IMR-90 (cell line): ENCODE measurements at places on chromosomes 3 and 15.
A peak's percentile ranks its signal among the peaks of the same experiment; 100 is the strongest.

DNA sequence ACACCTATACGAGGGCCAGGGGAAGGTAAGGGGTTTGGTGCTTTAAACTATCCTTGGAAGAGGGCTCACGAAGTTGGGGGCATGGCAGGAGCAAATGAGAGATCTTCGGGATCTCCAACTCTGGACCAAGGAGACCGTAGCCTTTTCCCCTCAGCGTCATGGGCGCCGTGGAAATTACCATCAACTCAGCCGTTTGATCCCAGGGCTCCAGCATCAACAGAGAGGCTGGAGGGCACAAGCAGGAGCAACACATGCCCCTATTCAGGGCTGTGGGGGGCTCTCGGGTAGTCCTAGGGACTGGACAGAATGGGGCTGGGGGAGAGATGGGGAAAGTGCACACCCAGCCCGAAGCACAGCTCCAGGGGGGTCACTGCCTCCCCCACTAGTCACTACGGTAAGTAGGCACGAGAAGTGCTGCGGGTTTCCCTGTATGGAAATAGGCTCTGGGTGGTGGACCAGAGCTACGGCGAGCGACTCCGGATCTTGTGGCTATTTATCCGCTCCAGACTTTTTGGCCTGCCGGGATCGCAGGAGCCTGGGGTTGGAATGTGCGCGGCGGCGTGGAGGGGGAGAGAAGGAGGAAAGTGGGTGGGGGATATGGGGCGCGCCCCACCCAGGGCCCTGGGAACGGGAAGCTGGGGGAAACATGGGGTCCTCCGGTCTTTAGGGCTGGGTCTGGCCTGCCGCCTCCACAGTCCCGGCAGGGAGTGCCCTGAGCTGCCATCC lies 539 bp upstream of the LAMB2 start:
- H3K27ac ChIP-seq: peak overlapping the region; percentile 99
- peaks cover 32% of the 10 kb centered on the region for H3K36me3 ChIP-seq
- peaks cover 9% of the 10 kb centered on the region for H3K4me1 ChIP-seq
- peak overlapping the region; percentile 68 for H3K4me3 ChIP-seq
- peak; percentile 85 for DNase-seq
- no peaks in the 10 kb centered on the region for H3K27me3 ChIP-seq

- H3K36me3 ChIP-seq: no peaks in the 10 kb centered on the region; the same call in 1 of the 2 replicates
- peak overlapping the region; percentile 75 for H3K4me3 ChIP-seq
- DNase-seq: no peak
- H3K4me1 ChIP-seq: peaks cover 6% of the 10 kb centered on the region; the same call in 1 of the 2 replicates
These were observed 849 bp upstream of the HDAC11 start for GRCh38 chr3:13479332-13479581.

GRCh38 chr3:67357610-67358458 lies 296.6 kb downstream of the SUCLG2 start:
- no peak overlapping the region for H3K27ac ChIP-seq
- no peaks in the 10 kb centered on the region for H3K36me3 ChIP-seq
- no peaks in the 10 kb centered on the region for H3K27me3 ChIP-seq
- DNase-seq: peak; percentile 35
- H3K4me3 ChIP-seq: no peak overlapping the region

GRCh38 chr3:65575376-65575840 lies 463.3 kb downstream of the MAGI1 start:
- H3K36me3 ChIP-seq: no peaks in the 10 kb centered on the region
- peak; percentile 98 for DNase-seq
- H3K27ac ChIP-seq: no peak overlapping the region
- H3K4me1 ChIP-seq: peaks cover 15% of the 10 kb centered on the region

GRCh38 chr3:106457281-106458180 lies 588.7 kb upstream of the CBLB start:
- no peaks in the 10 kb centered on the region for H3K27me3 ChIP-seq
- DNase-seq: peak; percentile 90

DNA sequence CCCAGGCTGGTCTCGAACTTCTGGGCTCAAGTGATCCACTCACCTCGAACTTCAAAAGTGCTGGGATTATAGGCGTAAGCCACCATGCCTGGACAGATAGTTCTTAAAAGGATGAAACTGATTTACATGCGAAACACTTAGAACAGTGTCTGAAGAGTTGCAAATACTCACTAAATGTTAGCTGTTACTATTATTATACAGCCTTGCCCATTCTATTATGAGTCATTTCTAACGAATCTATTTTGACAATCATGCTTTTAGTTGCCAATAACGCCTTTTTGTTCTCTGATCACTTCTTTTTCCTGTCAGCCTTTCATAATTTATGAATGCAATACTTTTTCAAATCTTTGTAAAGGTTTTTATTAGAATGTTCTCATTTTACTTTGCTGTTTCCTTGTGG lies 112.7 kb downstream of the SNRK start:
- H3K36me3 ChIP-seq: 0 out of 2 replicates have a peak, but pooled peaks cover 2% of the 10 kb centered on the region
- no peak overlapping the region for H3K27ac ChIP-seq
- DNase-seq: no peak
- H3K27me3 ChIP-seq: no peaks in the 10 kb centered on the region
- H3K4me1 ChIP-seq: 0 out of 2 replicates have a peak, but pooled peaks cover 2% of the 10 kb centered on the region

DNA sequence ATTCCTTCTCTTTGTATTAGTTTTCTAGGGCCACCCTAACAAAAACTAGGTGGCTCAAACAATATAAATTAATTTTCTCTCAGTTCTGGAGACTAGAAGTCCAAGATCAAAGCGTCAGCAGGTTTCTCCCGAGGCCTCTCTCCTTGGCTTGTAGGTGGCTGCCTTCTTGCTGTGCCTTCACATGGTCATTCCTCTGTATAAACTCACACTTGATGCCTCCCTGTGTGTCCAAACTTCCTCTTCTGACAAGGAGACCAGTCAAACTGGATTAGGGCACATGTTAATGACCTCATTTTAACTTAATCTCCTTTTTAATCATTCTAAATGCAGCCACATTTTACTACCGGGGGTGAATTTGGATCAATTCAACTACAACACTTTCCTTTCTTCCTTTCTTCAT lies 691.1 kb downstream of the DIPK2A start:
- H3K4me1 ChIP-seq: no peaks in the 10 kb centered on the region
- no peak overlapping the region for H3K27ac ChIP-seq
- DNase-seq: no peak
- H3K36me3 ChIP-seq: no peaks in the 10 kb centered on the region

GRCh38 chr3:15266510-15267376 lies 60.7 kb downstream of the CAPN7 start:
- DNase-seq: no peak
- no peak overlapping the region for H3K4me3 ChIP-seq
- no peak overlapping the region for H3K27ac ChIP-seq

- H3K4me1 ChIP-seq: no peaks in the 10 kb centered on the region
- DNase-seq: no peak
- H3K27me3 ChIP-seq: no peaks in the 10 kb centered on the region
- no peak overlapping the region for H3K4me3 ChIP-seq
These were observed 100.1 kb upstream of the NPHP3 start for GRCh38 chr3:132822266-132822665.

GRCh38 chr3:12871404-12871983 lies 30.1 kb upstream of the RPL32 start:
- no peak overlapping the region for H3K27ac ChIP-seq
- no peak for DNase-seq
- H3K4me1 ChIP-seq: no peaks in the 10 kb centered on the region; the same call in 1 of the 2 replicates
- no peak overlapping the region for H3K4me3 ChIP-seq
- no peaks in the 10 kb centered on the region for H3K36me3 ChIP-seq
- H3K27me3 ChIP-seq: peaks cover 25% of the 10 kb centered on the region

GRCh38 chr15:44735482-44736180 lies 697 bp upstream of the TRIM69 start:
- no peak overlapping the region for H3K27ac ChIP-seq
- peak; percentile 16 for DNase-seq
- H3K27me3 ChIP-seq: no peaks in the 10 kb centered on the region
- peaks cover 6% of the 10 kb centered on the region for H3K4me1 ChIP-seq
- H3K36me3 ChIP-seq: peaks cover 3% of the 10 kb centered on the region; the same call in 1 of the 2 replicates

DNA sequence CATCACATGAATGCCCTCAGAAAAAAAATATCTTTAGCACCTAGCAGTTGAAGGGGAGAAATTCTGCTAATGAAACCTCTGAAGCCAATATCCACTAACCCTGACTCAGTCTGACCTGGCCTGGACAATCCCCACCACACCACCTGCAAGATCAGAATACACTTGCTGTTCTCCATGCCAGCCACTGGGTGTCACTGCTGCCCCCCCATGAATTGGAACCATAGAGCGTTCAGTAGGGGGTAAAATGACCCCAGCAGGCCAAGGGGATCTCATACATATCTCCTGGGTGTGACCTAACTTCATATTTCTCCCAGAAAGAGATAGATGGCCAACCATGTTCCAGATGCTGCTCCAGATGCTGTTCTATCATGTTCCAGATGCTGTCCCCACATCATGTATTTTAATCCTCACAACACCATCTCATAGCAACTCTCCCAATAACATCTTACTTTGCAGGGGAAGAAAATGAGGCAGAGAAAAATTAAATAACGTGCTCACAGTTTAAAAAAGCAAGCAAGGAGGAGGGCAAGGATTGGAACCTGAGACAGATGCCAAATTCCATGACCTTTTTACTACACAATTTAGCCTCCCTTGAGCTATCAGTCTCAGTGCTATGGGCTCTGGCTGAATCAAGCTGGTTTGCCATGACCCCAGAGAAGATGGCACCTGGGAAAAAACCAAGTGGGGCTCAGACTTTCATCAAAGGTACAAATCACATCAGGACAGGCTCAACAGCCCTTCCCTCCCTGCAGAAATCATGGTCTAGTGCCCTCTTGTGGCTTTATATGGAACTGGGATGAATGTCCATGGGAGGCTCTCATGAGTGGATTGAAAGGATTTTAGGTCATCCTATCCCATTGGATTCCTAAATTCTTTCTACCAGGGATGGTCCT lies 12.4 kb downstream of the NTRK3 start:
- H3K36me3 ChIP-seq: no peaks in the 10 kb centered on the region
- no peak overlapping the region for H3K4me3 ChIP-seq
- no peak overlapping the region for H3K27ac ChIP-seq
- H3K4me1 ChIP-seq: no peaks in the 10 kb centered on the region

DNA sequence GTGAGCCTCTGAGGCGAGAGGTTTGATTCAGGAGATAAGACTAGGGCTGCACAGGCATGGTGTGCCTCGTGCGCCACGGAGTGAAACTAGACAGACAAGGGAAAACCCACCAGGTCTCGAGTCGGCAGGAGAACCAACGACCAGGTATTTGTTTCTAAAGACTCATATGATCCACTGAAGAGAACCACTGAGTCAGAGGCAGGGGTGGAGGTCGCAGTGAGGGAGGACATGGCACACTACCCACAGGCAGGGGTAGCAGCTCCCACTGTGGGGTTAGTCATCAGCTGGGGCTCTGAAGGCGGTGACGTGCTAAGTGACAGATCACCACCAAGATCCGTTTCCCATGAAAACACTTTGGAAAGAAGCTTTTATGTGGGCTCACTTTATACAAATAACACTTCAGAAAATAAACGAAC lies 45.7 kb downstream of the CHSY1 start:
- H3K27me3 ChIP-seq: no peaks in the 10 kb centered on the region
- DNase-seq: peak; percentile 95
- no peaks in the 10 kb centered on the region for H3K36me3 ChIP-seq
- peak overlapping the region; percentile 6; the same call in 1 of the 2 replicates for H3K4me3 ChIP-seq
- peak overlapping the region; percentile 76 for H3K27ac ChIP-seq

- no peak for DNase-seq
- no peak overlapping the region for H3K4me3 ChIP-seq
- H3K36me3 ChIP-seq: peaks cover 43% of the 10 kb centered on the region
- H3K27ac ChIP-seq: no peak overlapping the region
- no peaks in the 10 kb centered on the region for H3K27me3 ChIP-seq
These were observed 13.2 kb downstream of the SMAD6 start for GRCh38 chr15:66715181-66715624.

GRCh38 chr3:25592510-25592968 lies 72.2 kb downstream of the TOP2B start:
- peaks cover 4% of the 10 kb centered on the region; the same call in 1 of the 2 replicates for H3K36me3 ChIP-seq
- H3K4me3 ChIP-seq: no peak overlapping the region
- H3K4me1 ChIP-seq: peaks cover 3% of the 10 kb centered on the region
- H3K27me3 ChIP-seq: no peaks in the 10 kb centered on the region

GRCh38 chr3:155548195-155548594 lies 196.7 kb downstream of the PLCH1 start:
- no peaks in the 10 kb centered on the region for H3K36me3 ChIP-seq
- no peak overlapping the region for H3K27ac ChIP-seq
- no peak overlapping the region for H3K4me3 ChIP-seq
- no peaks in the 10 kb centered on the region for H3K4me1 ChIP-seq

- H3K4me1 ChIP-seq: no peaks in the 10 kb centered on the region
- H3K4me3 ChIP-seq: no peak overlapping the region
- H3K27ac ChIP-seq: no peak overlapping the region
- DNase-seq: no peak
- no peaks in the 10 kb centered on the region for H3K27me3 ChIP-seq
- no peaks in the 10 kb centered on the region for H3K36me3 ChIP-seq
These were observed 1244.5 kb downstream of the OTOL1 start for GRCh38 chr3:162740941-162741596.

GRCh38 chr15:71945012-71945411 lies 134.7 kb downstream of the NR2E3 start:
- no peaks in the 10 kb centered on the region; the same call in 1 of the 2 replicates for H3K36me3 ChIP-seq
- no peak overlapping the region for H3K27ac ChIP-seq
- no peak overlapping the region for H3K4me3 ChIP-seq
- DNase-seq: peak; percentile 4
- H3K4me1 ChIP-seq: no peaks in the 10 kb centered on the region

GRCh38 chr3:105527535-105527934 lies 160.8 kb downstream of the ALCAM start:
- H3K4me3 ChIP-seq: no peak overlapping the region
- H3K27me3 ChIP-seq: no peaks in the 10 kb centered on the region
- peaks cover 3% of the 10 kb centered on the region; the same call in 1 of the 2 replicates for H3K4me1 ChIP-seq
- peaks cover 2% of the 10 kb centered on the region; the same call in 1 of the 2 replicates for H3K36me3 ChIP-seq
- no peak for DNase-seq

- no peaks in the 10 kb centered on the region for H3K36me3 ChIP-seq
- no peaks in the 10 kb centered on the region for H3K4me1 ChIP-seq
- H3K4me3 ChIP-seq: no peak overlapping the region
- no peaks in the 10 kb centered on the region for H3K27me3 ChIP-seq
- DNase-seq: no peak
- no peak overlapping the region for H3K27ac ChIP-seq
These were observed 120.9 kb upstream of the RGMA start for GRCh38 chr15:93209690-93210445.

DNA sequence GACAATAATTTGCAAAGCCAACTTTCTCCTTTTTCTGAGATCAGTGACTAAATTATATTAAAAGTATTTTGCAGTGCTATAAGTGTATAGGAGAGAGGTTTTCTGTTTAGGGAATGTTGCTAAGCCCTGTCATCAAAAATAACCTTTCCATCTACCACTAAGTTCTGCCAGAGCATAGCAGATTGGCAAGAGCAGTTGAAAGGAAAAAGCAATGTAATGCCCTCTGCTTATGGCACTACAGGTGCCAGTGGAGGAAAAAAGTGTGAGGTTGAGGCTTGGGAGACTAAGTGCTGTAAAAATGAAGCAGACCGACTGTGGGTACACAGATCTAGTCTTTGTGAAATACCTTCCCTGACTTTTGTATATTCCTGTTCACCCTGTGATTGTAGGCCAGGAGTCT lies 11.5 kb downstream of the FILIP1L start:
- no peak for DNase-seq
- no peak overlapping the region; the same call in 1 of the 2 replicates for H3K27ac ChIP-seq
- H3K36me3 ChIP-seq: no peaks in the 10 kb centered on the region
- no peaks in the 10 kb centered on the region for H3K27me3 ChIP-seq
- H3K4me1 ChIP-seq: peaks cover 31% of the 10 kb centered on the region
- no peak overlapping the region for H3K4me3 ChIP-seq
